ENCODE measurements at places on chromosomes 13 and 19.
A peak's percentile ranks its signal among the peaks of the same experiment; 100 is the strongest.

- H3K27ac ChIP-seq: no peak overlapping the region
- peak overlapping the region; percentile 55 for H3K4me3 ChIP-seq
- no peak for DNase-seq
- peaks cover 2% of the 10 kb centered on the region for H3K36me3 ChIP-seq
Measured at GRCh38 chr19:58356766-58357480, 3.6 kb upstream of the A1BG start.

- H3K27me3 ChIP-seq: no peaks in the 10 kb centered on the region
- no peak overlapping the region for H3K4me3 ChIP-seq
- no peaks in the 10 kb centered on the region for H3K4me1 ChIP-seq
- no peak overlapping the region for H3K27ac ChIP-seq
- no peak for DNase-seq
- H3K36me3 ChIP-seq: peaks cover 63% of the 10 kb centered on the region
Measured at GRCh38 chr19:14699641-14700040, 9.8 kb downstream of the ZNF333 start.

- DNase-seq: no peak
- H3K27me3 ChIP-seq: peaks cover 4% of the 10 kb centered on the region
- no peaks in the 10 kb centered on the region for H3K36me3 ChIP-seq
- H3K4me3 ChIP-seq: no peak overlapping the region
Measured at GRCh38 chr19:16170134-16170533, 3.2 kb downstream of the CIB3 start.

DNA sequence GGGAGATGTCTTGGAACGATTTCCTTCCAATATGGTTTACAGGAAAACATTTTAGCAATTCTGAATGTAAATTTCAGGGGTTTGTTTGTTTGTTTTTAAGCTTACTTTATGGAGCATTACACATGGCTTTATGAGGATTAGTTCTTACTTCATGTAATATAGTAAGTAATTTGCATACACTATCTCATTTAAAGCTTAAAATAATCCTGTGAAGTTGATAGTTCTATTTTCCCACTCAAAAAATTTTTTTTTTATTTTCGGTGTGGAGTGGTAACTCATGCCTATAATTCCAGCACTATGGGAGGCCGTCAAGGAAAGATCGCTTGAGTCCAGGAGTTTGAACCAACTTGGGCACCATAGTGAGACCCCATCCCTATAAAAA lies 19.0 kb upstream of the KPNA3 start:
- H3K4me1 ChIP-seq: no peaks in the 10 kb centered on the region
- no peak overlapping the region for H3K27ac ChIP-seq
- H3K27me3 ChIP-seq: peaks cover 12% of the 10 kb centered on the region
- H3K4me3 ChIP-seq: no peak overlapping the region
- no peak for DNase-seq

DNA sequence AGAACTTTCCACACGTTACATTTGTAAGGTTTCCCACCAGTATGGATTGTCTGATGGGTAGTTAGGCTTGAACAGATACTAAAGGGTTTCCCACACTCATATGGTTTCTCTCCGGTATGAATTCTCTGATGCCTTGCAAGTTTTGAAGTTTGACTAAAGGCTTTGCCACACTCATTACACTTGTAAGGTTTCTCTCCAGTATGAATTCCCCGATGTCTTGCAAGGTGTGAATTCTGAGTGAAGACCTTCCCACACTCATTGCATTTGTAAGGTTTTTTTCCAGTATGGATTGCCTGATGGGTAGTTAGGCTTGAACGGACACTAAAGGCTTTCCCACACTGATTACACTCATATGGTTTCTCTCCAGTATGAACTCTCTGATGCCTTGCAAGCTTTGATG lies 7.6 kb upstream of the ZNF415 start:
- no peak overlapping the region for H3K27ac ChIP-seq
- no peaks in the 10 kb centered on the region for H3K27me3 ChIP-seq
- H3K4me1 ChIP-seq: no peaks in the 10 kb centered on the region
- H3K4me3 ChIP-seq: no peak overlapping the region
